ENCODE measurements at places on chromosomes 3 and 15. TPM values are rescaled to one million over a fixed set of nuclear protein-coding genes. Genes with fewer than 3 reads are reported as not detected.

GRCh38 chr3:81793410-81793809 lies 32.0 kb upstream of the GBE1 start:
- DNase-seq, result no peak

GRCh38 chr3:90091549-90091948 lies 984.1 kb downstream of the EPHA3 start:
- DNase-seq, result peak; percentile 14

IL20RB gene
- total RNA-seq, result 0.44 TPM

GRCh38 chr15:56968821-56969220 lies 50.4 kb downstream of the TCF12 start:
- no peak for DNase-seq

GRCh38 chr3:23667536-23668429 lies 138.0 kb upstream of the UBE2E1 start:
- DNase-seq, result no peak

- DNase-seq, result no peak
Measured at GRCh38 chr3:142645236-142645793, 49.1 kb downstream of the PLS1 start.

DNA sequence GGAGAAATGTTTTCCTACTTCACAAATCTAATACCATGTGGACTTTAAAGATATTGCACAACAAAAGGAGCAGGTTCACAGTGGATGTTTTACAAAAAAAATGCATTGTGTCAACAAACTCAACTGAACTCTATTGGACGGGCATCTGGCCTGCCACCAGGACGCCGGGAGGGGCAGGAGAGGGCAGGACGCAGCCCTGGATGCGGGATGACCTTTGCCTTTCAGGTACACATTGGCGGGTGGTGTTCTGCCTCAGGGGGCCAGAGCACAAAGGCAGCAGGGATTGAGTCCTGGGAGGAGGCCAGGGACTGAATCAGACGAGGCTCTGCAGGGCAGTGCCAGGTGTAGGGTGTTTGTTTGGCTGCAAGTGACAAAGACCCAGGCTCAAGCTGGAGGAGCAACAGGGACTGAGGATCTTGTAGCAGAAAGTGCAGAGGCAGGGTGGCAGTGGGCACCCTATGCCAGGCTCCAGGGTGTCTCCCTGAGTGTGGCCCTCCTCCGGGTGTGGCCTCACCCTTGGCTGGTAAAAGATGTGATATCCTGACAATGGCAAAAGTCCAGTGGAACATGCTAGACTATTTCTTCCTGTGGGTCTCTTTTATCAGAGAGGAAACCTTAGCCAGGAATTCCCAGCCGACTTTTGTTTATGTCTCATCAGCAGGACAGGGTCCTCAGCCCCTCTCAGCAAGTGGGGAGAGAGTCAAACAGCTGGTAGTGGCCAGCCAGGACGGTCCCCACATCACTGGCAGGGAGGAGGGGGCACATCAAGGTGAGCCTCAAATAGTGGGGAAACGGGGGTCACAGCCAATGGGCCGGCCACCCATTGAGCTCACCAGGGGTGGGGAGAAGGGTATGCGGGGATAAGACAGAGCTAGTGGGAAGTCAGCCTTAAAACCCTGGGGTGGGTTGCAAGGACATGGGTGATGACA lies 29.7 kb upstream of the KLF13 start:
- DNase-seq, result no peak

DNA sequence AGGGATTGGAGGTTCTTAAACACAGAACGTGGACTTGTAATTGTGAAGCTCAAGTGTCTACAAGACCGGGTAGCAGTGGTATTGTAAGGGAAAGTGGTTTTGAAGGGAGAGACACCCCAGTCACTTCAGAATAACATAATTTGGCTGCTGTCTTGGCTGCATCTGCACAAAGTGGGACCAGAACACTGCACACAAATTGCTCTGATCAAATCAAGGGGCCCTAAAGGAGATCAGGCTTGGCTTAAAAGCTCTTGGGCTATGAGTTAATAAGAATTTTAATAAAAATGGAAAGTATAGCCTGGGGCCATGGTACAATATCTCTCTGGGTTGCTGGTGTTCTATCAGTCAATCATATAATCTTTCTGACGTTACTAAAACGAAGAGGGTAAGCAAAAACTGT lies 356.1 kb upstream of the ICE2 start:
- no peak for DNase-seq

- DNase-seq, result no peak
Measured at GRCh38 chr3:56484525-56485032, 16.3 kb upstream of the ERC2 start.

DNA sequence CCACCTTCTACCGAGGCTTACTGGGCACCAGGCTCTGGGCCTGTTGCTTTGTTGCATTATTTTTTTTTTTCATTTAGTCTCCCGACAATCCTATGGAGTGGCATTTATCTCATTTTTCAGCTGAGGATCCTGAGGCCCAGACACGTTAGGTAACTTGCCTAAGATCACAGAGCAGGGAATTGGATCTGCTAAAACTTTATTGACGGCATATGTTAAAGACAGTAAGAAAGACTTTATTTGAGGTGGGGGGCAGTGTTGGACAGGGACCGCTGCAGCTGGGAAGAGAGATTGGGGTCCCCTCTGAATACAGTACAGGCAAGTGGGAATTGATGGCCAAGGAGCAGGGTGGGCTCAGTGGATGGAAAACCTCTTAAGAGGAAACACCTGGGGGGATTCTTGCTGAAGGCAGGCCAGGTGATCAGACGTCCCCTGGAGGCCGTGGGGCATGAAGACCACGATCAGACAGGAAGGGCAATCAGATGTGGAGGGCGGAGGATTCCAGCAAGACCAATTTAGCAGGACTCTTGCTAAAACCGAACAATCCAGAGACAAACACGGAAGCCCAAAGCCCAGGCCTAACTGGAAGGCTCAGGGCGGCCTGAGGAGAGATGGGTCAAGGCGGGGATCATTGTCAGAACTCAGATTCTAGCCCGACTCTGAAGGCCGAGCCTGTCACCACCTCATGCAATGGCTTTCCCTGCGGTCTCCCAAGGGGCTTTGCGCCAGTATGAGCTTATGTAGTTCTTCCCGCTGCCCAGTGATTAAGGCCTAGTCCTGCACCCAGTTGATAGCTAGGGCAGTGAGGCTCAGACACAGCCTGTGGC lies 53.7 kb downstream of the RGMA start:
- no peak for DNase-seq

- no peak for DNase-seq
Measured at GRCh38 chr15:41161736-41162135, 45.7 kb upstream of the INO80 start.

- DNase-seq, result no peak
Measured at GRCh38 chr3:40911928-40912327, 287.4 kb upstream of the CTNNB1 start.

PLCH1 gene
- 0.85 TPM for total RNA-seq

BFSP2 gene
- not detected for total RNA-seq

PPP1R14D gene
- not detected for total RNA-seq

DNA sequence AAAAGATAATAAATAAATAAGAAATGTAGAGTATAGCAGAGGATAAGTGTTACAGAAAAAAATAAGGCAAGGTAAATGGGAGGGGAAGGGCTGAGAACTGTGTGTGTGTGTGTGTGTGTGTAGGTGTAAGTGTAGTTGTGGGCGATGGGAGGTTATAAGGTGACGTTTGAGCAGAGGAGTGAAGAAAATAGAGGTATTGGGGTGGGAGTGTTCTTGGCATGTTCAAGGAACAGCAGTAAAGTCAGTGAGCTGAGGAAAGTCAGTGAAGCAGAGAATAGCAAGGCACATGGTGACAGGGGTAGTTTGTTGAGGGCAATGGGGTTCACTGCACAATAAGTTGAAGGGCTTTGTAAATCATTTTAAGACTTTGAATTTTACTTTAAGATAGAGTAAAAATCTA lies 30.9 kb upstream of the ZNF148 start:
- DNase-seq, result no peak

DNA sequence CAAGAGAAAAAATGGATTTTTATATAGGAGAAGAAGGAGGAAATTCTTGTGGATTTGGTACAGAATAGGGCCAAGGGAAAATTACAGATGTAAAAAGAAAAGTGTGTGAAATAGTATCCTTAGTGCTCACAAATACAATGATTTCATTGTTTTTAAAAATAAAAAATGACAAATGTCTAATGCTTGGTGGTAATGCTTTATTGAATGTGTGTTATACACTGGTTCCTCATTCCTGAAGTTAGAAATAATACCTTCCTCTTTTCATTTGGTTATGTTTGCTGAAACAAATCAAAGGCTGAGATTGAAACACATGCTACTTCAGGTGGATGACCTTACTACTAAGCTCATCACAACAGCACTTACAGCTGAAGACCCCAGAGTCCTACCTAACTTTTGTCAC lies 37.7 kb upstream of the CCR2 start:
- DNase-seq, result no peak

- peak; percentile 49 for DNase-seq
Measured at GRCh38 chr15:48644827-48645557, 517 bp downstream of the FBN1 start.

DNA sequence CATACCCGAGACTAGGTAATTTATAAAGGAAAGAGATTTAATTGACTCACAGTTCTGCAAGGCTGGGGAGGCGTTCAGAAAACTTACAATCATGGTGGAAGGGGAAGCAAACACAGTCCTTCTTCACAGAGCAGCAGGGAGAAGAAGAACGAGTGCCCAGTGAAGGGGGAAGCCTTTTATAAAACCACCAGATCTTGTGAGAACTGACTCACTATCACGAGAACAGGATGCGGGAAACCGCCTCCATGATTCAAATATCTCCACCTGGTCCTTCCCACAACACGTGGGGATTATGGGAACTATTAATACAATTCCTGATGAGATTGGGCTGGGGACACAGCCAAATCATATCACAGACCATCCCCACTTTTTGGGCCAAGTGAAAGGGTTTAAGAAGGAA lies 58.8 kb upstream of the CTXND1 start:
- no peak for DNase-seq

RNF168 gene
- 18.9 TPM for total RNA-seq

DNA sequence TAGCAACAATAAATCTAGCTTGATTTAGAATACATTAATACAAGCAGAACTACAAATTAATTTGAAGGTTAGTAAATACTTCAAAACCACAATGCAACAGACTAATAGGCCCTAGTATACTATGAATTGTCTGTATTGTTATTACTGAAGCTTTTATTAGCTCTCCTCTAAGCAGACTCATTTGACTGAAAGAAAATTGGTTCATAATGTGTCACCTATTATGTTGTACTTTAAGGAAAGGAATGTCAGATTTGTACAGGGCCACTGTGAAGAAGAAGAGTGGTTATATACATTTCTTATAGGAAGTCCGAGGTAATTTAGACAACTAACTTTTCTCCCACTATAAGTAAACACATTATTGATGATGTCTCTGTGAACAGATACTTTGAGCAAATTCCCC lies 954.5 kb downstream of the ZPLD1 start:
- no peak for DNase-seq

GRCh38 chr3:8736436-8736835 lies 2.8 kb downstream of the CAV3 start:
- DNase-seq, result no peak

- no peak for DNase-seq
Measured at GRCh38 chr3:194399166-194399565, at the start of gene GP5. GP5 (minus strand) TSS chr3:194399266; CDS start chr3:194398282, 984 bp downstream.

GRCh38 chr15:52857937-52858781 lies 68.0 kb upstream of the ONECUT1 start:
- no peak for DNase-seq

GRCh38 chr3:173096994-173097785 lies 43.8 kb downstream of the SPATA16 start:
- no peak for DNase-seq

DNA sequence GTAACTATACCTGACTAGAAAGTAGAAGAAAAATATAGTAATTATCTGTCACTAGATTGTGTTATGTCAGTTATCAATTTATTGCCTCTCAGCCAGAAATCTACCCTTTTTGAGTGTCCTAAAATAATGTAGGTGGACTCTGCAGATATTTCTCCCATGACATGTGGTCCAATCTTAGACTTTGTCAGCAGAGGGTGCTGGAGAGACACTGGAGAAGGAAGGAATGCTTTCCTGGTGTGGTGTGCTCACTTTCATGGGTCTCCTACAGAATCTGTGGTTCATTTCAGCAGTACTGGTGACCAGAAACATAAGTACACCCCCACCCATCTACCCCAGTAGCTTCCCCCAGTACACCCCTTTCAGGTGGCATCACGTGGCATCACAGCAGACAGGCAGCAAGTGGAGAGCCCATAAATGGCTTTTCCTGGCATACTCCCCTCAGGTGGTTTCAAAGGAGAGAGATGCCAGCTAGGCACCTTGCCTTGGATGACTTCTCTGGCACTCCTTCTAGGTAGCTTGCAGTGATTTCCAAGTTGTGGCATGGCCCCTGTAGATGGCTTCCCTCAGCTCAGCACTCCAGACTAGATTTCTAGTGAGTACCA lies 114.7 kb downstream of the GADL1 start:
- no peak for DNase-seq

Data from left ventricle myocardium inferior (tissue), 1 donor.